ENCODE measurements at places on chromosomes 1 and 21.

DNA sequence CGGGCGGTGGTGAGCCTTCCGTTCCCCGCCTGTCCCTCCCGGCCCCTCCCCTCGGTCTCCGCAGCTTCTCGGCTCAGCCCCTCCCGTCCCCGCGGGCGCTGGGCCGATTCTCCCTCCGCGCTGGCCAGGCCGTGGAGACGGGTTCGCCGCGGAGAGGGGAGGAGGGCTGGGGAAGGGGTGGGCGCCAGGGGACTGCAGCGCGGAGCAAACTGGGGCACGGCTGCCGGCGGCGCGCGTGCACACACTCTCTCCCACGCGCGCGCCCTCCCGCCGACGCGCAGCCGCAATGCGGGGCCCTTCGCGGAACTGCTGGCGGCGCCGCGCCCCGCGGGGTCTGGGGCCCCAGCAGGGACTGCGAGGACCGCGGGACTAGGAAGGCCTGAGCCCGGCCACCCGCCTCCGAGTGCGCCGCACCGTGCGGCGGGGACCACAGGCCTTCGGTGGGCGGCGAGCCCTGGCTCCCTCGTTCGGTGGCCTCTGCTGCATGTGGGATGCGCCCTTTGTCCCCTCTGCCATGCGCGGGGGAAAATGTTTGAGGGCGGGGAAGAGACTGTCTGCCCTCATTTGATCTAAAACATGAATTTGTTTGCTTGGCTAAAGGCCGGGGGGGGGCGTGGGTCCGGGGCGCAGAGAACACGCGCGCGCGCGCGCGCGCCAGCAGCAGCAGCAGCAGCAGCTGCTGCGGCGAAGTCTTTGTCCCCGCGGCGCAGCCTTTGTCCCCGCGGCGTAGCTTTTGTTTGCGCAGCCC, 90.7 kb upstream of the VAMP3 start:
- peak; percentile 68 for DNase-seq

DNA sequence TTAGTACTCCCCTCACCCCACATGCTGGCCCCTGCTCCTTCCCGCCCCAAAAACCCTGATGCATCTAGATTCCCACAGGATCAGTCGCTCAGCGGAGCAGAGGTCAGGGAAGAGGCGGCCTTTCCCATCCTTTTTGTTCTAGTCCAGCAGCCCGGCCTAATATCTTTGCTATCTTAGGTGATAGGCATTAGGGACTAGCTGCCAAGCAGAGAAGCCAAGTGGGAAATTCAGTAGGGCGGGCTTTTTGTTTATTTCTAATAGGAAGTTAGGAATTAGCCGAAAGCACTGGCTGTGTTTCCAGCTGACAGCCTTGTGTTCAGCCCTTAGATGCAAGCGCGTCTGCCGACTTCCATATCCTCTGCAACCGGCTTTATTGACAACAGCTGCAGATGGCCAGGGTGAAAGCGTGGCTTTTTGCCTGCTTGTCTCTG, 59.0 kb upstream of the BCAR3 start:
- no peak for DNase-seq

- DNase-seq = peak; percentile 60
These were observed 36.6 kb downstream of the RABIF start for GRCh38 chr1:202852163-202852904.

- DNase-seq = no peak
These were observed 39.1 kb downstream of the TYW3 start for GRCh38 chr1:74771913-74772515.

DNA sequence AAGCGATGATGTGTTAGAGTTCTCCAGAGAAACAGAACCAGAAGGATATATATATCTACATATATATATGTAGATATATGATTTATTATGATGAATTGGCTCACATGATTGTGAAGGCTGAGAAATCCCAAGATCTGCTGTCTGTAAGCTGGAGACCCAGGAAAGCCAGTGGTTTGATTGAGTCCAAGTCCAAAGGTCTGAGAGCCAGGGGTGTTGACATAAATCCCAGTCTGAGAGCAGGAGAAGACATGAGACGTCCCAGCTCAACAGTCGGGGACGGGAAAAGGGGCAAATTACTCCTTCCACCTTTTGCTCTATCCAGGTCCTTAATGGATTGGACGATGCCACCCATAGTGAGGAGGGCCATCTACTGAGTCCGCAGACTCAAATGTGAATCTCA, 126.6 kb downstream of the PRDM2 start:
- DNase-seq = no peak

DNA sequence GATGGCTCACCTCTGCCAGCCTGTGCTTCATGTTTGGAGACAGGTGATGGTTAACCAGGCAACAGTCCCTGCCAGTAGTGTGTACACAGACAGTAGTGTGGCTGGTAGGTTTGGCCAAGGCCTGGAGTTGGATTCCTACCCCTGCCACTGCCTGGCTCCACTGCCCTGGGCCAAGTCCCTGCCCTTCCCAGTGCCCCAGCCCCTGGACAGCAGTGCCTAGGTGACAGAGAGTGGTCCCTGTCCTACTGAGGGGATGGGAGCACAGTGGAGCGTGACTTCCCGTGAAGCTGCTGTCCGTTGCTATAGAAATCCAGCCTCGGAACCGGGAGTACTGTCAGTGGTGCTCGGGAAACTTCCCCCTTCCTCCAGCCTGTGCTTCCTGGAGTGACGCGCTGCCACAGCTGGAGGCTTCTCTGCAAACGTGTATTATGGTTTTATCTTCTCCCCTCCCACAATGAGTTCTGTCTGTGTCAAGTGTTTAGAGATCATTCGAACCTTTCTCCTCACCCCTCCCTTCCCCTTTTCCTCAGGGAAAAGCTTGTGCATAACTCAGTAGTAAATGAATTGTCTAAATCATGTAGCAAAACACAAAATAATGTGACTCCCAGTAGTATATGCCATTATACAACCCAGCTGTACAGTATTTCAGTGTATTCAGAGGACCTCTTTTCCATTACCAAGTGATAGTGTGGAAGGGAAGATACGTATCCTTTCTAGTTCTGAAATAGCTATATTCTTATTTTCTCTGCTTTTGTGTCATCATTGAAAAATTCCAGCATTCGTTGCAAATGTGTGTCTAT, 73.4 kb downstream of the GALNT2 start:
- DNase-seq = no peak

GRCh38 chr1:107451715-107452114, 310.9 kb downstream of the NTNG1 start:
- no peak for DNase-seq

- no peak for DNase-seq
These were observed 125.8 kb upstream of the HOOK1 start for GRCh38 chr1:59688976-59689375.

GRCh38 chr1:181443231-181443853, 40.0 kb upstream of the CACNA1E start:
- no peak for DNase-seq

- no peak for DNase-seq
These were observed 59.8 kb downstream of the CAPN9 start for GRCh38 chr1:230807029-230807428.

DNA sequence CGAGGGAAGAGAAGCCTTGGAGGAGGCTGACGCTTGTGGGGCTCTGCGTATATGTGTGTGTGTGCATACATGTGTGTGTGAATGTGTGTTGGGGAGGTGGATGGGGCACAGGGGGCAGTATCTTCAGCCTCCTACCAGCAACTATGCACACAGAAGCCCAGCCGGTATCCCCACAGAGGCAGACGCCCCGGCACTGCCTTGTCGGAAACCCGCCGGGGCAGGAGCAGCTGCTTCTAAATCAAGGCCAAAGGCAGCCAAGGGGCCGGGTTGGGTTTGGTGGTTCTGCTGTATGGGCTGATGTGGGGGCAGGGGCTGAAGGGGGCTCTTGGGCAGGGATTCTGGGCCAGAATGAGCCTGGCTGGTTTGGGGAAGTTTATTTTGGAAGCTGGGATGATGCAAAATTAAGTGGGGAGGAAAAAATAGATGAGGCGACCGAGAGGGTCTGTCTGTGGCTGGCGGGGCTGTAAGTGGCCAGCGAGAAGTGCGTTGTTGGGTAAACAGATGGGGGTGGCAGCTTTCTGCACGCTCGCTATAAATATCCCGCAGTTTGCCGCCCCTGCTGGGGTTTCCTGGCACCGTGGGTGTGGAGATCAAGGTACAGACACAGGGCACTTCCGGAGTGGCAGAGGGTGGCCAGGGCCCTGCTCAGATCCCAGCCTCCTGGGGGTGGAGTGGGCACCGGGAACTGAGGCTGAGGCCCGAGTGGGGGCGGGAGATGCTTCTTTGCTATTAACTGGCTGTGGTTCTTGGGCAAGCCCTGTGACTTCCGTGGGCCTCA, 11.0 kb upstream of the WNT4 start:
- DNase-seq = no peak

- no peak for DNase-seq
These were observed 75.7 kb upstream of the KIF26B start for GRCh38 chr1:245079021-245079609.

- no peak for DNase-seq
These were observed 13.3 kb upstream of the PLCH2 start for GRCh38 chr1:2462819-2463218.

GRCh38 chr1:224377676-224378006, 21.0 kb downstream of the CNIH4 start:
- peak; percentile 60 for DNase-seq

GRCh38 chr1:245604979-245605378, 450.2 kb downstream of the KIF26B start:
- no peak for DNase-seq

GRCh38 chr1:159089184-159089791, 12.7 kb upstream of the AIM2 start:
- DNase-seq = no peak

DNA sequence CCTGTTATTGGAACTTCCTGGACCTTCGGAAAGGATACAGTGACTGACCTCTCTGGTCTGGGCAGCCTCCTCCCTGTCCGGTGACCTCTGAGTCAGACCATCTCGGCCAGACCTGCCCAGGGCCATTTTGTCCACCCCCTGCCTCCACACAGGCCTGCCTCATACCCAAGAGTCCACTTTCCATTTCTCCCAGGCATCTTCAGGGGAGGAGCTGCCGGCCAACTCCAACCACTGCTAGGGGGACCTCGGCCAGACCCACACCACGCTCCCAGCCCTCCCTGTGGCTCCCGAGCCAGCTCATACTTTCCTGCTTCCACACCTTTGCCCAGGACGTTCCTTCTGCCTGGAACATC, 29.5 kb upstream of the RUNX3 start:
- no peak for DNase-seq

GRCh38 chr1:212161231-212161781, 123.9 kb upstream of the PPP2R5A start:
- no peak for DNase-seq

- no peak for DNase-seq
These were observed 747.0 kb upstream of the TPTE start for GRCh38 chr21:9774347-9774746.

GRCh38 chr1:166391279-166392066, 224.7 kb upstream of the FAM78B start:
- no peak for DNase-seq

DNA sequence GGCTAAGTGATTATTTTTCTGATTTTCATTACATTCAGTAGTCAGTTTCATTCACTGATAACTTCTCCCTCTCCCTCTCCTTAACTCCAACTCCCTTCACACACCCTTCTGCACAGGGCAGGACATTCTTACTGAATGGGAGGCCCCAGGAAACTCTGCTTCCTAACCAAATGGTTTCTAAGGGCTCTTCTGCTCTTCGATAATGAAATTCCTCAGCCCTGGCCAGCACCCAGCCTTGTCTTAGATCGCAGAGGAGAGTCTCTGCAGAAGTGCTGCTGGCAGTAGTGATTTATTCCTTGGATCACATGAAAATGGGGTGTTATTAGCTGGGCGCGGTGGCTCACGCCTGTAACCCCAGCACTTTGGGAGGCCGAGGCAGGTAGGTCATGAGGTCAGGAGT, 16.4 kb downstream of the PLEKHM2 start:
- DNase-seq = no peak

- DNase-seq = no peak
These were observed 8.7 kb upstream of the ZNF362 start for GRCh38 chr1:33247545-33247944.

DNA sequence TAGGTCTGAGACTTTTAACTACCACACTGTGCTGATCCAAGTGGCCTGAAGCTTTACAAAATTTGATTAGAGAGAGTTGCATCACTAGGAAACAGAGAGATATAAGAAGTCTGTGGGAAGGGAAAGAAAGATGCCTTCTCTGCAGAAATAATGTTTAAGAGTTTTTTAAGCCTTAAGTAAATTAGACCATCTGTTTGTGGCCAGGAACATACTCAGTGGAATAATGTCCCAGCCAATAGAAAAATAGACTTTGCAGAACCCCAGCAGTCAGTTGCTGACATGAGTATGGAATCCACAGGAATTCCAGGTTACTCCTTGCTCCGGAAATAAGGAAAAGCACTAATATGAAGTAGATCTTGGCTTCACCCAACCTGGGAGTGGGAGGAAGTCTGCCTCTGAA, 144.8 kb downstream of the ST6GALNAC5 start:
- DNase-seq = no peak

DNA sequence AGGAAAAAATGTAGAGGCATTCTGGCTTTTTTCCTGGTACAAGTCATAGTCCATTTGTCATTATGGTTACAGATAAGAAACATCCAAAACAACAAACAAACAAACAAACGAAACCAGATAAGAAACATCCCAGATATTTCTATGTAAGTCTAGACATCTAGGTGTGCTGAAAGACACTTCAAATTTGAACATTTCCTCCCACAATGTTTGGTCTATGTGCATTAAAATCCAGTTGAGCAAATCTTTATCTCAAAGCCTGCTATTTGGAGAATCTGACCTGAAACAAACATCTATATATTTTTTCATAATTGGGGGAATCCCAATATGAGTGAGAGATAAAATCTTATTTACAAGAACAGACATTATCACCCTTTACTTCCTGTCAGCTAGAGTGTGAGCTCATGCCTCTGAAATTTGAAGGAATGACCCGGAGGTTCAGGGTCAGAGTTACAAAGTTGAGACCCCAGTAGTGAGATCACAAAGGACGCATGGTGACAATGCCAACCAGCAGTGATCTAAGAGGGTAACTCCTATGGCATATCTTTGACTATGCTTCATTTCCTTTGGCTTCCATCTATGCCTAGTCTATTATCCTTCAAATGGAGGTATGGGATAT, 182.9 kb upstream of the ATP1B1 start:
- no peak for DNase-seq

GRCh38 chr1:78691995-78692747, 42.5 kb downstream of the IFI44 start:
- no peak for DNase-seq

DNA sequence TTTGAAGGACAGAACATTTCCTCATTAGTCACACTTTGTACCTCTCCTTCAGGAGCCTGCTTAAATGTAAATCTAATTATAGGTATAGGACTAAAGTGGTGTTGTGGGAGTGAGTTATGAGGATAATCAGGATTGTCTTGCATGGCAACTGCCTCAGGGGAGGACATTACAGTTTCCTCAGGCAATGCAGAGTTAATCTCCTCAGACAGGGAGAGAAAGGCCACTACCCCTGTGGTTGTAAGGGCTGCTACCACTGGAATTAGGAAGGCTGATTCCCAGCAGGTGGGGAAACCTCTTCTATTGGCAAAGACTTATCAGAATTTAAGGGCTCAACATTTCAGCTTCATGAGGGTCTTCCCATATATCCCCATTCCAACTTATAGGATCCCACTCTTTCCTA, 286.8 kb upstream of the PBX1 start:
- no peak for DNase-seq

- no peak for DNase-seq
These were observed 39.0 kb downstream of the LPAR3 start for GRCh38 chr1:84853741-84854721.

- DNase-seq = peak; percentile 80
These were observed 6.7 kb upstream of the FAM167B start for GRCh38 chr1:32240140-32240951.
